HepG2 (cell line): ENCODE measurements at places on chromosomes 6 and 20.

DNA sequence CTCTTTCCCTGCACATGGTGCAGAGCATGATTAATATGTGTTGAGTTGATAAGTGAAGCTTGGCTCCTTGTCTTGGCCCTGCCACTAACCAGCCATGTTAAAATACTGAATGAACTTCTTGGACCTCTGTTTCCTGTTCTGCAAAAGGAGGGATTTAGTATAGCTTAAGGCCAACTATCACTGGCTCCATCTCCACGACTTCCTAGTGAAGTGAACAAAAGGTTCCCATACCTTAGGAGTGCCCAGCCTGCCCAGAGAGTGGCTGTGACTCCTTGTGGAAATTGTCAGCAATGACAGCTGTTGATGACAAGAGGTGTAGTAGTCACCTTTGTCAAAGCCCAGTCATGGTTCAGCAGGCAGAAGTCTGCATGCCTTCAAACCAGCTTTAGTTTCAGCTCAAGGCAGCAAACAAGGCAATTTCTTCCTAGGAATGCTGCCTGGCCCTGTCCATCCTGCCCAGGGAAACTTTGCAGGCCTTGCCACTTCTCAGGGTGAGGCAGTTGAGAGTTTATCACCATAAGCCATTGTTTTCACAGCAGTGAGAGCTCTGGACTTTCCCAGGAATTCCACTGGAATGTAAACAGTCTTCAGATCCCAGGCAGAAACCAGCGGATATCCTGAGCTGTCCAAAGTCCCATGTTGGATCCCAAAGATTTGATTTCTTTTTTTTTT, 169.7 kb upstream of the TNFAIP3 start:
- DNase-seq = peak; percentile 94

GRCh38 chr6:134034961-134035822, 17.2 kb downstream of the SLC2A12 start:
- no peak for DNase-seq

DNA sequence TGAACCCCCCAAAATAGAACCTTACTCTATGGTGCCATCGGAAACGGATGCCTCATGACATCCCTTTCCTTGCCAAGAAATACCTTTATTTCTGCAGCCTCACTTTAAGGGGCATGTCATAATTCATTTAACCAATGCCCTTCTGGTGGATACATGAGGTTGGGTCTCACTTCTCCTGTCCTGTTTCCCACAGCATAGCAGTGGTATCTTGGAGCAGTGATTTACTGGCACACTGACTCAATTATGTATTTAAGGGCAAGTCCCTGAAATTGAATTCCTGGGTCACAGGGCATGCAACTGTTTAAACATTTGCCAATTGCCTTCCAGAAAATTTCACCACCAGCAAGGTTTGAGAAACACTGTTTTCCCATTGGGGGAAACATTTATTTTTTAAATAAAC, 639 bp upstream of the LBP start:
- peak; percentile 50 for DNase-seq

- no peak for DNase-seq
These were observed 95.3 kb downstream of the CD109 start for GRCh38 chr6:73791336-73791735.

DNA sequence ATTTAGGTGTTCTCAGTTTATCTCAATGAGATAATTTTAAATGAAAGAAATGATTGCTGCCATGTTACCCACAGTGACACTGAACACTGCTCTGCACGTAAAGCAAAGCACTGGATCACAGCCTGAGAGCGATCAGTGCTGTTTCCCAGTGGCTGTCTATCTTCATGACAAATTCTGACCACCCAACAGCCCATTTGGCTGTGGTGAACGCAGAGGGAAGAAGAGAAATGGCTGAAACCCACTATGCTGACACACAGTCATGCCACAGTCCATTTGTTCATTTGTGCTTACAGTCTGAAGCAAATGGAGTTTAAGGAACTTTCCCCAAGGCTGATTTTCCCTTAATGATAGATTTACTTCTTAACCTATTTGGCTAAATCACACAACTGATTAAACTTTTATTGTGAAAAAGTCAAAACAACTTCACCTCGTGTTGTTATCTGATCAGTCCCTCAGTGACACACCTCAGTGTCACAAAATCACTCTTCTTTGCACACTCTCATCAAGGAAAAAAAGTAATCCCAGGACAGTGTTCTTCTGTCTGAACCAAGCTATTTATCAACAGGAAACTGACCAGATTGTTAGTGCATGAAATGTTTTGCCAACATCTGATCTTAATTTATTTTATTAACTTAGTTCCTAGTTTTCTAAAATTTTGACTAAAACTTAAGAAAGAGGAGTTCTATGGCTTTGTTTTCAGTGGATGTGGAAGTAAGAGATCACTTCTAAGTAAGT, 225.1 kb downstream of the TBX18 start:
- no peak for DNase-seq

GRCh38 chr20:24153101-24154040, 164.8 kb upstream of the GGTLC1 start:
- DNase-seq = no peak

GRCh38 chr6:131532580-131533039, 40.4 kb upstream of the ARG1 start:
- DNase-seq = no peak

DNA sequence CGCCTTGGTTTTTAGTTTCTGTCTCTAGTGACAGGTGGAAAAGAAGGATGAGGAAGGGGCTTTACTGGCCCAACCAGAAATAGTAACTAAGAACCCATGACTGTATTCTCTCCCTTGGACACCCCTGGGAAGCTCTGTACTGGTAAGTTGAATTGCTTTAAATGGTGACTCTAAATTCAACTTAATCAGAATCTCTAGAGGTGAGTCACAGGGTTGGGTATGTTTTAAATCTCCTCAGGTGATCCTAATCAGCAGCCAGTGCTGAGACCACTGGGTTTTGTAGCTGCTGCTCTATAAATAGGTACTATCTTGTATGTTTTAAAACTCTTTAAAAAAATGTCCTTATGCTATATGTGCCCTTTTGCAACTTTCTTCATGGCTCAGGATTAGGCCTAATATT, 314.0 kb upstream of the ECI2 start:
- DNase-seq = no peak

DNA sequence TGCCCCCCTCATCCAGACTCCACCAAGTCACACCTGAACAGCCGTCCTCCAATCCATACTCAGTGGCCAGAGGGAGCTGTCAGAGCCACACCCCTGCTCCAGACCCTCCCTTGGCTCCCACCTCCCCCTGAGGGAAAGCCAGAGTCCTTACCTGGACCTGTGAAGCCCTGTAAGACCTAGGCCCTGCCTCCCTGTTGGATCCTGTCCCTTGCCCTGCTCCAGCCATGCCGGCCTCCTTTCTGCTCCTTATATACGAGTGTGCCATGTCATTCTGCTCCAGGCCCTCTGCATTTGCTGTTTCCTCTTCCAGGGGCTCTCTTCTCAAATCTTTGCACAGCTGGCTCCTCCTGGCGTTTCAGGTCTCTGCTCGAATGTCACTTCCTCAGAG, 100.3 kb upstream of the MYL9 start:
- DNase-seq = no peak

GRCh38 chr6:138695193-138695592, 78.4 kb upstream of the CCDC28A start:
- DNase-seq = no peak

- no peak for DNase-seq
These were observed 10.9 kb upstream of the VSTM2L start for GRCh38 chr20:37892001-37892400.

DNA sequence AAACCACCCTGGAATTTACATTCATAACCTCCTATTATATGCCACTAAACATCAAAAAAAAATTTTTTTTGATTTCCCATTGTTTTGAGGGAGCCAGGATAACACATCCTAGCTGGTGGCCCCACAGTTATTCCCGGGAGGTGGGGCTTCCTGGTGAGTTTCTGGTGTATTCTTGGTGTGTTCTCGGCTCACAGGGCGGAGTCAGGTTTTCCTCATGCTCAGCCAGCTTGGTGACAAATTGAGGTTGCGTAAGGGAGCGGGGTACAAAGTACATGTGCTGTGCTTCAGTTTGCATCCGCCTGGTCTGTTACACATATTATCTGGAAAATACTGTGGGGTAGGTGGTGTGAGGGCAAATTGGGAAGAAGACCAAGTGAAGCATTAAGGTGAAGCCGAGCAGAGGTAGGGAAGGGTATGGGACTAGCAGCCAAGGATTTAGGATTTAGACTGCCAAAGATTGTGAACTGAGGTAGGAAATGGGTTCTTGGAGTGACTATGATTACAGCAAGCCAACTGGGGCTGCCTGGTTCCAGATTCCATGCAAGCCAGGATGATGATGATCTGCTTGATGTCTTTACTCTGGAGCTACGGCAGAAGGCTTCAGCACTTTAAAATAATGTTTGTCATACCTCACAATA, 46.2 kb upstream of the EEF1A1 start:
- DNase-seq = peak; percentile 96

DNA sequence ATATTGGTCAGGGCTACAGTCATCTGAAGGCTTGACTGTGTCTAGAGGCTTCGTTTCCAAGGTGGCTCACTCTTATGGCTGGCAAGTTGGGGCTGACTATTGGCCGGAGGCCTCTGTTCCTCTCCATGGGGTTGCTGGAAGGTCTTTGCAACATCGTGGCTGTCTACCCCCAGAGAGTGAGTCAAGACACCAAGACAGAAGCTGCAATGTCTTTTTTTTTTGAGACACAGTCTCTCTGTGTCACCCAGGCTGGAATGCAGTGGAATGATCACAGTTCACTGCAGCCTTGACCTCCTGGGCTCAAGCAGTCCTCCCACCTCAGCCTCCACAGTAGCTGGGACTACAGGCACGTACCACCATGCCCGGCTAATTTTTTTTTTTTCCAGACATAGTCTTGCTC, 29.4 kb upstream of the KIF3B start:
- DNase-seq = no peak

GRCh38 chr20:8330785-8331695, 199.0 kb downstream of the PLCB1 start:
- DNase-seq = peak; percentile 94
